ENCODE measurements at places on chromosomes 11 and 22.

DNA sequence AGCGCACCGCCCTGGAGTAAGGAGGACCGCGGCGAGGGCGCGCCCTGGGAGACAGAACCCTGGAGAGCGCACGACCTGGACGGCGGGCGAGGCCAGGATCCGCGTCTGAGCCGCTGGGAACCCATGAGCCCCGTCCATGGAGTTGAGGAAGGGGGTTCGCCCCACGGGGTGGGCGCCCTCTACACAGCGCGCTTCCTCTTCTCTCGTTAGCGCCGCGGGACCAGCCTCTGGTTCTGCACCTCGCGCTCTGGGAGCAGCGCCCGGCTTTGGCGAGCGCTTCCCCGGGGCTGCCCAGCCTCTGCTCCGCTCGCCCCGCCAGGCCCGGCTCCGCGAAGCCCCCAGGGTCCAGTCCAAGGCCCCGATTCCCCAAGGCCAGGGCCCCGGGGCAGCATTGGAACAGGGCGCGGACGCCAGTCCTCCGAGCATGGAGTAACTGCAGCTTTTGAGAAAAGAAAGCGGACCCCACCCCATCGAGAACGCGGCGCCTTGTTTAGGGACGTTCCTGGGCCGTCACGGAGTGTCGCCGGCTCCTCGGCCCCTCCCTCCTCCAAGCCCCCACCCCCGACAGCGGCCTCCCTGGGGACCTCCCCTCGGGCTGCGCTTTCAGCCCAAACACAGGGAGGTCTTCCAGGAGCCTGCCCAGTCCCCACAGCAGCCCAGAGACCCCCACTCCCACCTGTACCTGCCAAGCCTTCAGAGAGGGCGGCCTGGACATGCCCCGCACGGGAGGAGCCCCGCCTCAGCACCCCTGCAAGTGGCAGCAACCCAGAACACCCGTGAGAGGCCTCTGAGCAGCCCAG, 56.2 kb downstream of the BRD1 start:
- no peak for DNase-seq

- no peak for DNase-seq
Observed at GRCh38 chr11:39809833-39810232, 1649.6 kb downstream of the LRRC4C start.

GRCh38 chr11:126101930-126102283, 39.2 kb upstream of the CDON start:
- DNase-seq = no peak

DNA sequence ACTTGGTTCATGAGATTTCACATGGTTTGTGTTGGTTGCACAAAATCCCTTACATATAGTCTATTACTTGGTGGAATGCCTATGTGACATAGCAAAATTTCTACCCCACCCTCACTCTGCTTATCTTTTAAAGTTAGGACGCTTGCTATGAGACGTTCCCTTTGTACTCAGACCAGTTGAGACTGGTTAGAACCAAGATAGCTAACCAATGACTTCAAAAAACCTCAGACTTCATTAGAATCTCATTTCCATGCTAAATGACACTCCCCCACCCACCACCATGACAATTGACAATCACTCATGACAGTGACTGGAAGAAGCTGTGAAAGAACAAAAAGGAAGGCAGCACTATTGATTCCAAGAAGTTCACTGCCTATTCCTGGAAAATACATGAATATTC, 313.6 kb downstream of the ETS1 start:
- no peak for DNase-seq

GRCh38 chr22:29385151-29385704, 3.1 kb downstream of the AP1B1 start:
- DNase-seq = no peak

DNA sequence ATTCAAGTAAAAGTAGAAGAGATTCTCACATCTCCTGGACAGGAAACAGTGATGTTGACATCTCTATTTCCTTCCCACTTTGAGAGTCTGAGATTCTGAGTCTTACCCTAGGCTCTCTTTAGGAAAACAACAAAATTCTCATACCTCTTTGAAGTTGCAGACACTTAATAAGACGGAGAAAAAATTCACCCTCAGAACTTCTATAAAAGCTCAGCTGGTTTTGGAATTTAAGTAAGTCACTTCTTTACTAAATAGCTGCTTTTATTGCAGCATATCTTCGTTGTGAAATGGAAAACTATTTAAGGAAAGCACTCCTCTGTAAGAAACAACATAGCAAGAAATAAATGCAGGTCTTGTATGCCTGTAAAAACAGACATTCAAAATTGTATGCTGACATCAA, 79.1 kb downstream of the MSANTD4 start:
- DNase-seq = no peak

All from NCI-H1436 treated with DMSO at 0.1 percent for 48 hours (cell line).